ENCODE measurements at places on chromosomes 16 and 17.

- DNase-seq: peak; percentile 68
Measured at GRCh38 chr17:4945176-4945943, 3.0 kb downstream of the PFN1 start.

DNA sequence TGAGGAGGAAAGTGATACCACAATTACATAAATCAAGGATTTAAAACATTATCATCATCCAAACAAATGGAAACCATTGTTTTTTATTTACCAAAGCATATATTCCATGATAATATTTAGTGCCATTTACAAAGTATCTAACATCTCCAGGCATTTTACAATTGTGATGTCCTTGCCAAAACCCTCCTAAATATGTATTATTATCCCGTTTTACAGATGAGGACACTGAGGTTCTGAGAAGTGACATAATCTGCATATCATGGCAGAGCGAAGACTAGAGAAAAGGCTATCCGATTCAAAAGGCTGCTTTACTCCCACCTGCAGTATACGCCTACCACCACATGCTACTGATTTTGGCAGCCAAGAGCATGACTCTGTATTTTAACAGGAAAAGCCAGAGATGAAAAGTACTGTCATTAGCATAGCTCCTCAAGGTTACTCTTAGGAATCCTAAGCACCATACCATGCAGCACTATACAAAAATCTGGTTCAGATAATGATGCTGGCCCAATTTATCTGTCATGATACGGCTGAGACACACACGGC, 301.4 kb downstream of the CA10 start:
- DNase-seq: no peak

DNA sequence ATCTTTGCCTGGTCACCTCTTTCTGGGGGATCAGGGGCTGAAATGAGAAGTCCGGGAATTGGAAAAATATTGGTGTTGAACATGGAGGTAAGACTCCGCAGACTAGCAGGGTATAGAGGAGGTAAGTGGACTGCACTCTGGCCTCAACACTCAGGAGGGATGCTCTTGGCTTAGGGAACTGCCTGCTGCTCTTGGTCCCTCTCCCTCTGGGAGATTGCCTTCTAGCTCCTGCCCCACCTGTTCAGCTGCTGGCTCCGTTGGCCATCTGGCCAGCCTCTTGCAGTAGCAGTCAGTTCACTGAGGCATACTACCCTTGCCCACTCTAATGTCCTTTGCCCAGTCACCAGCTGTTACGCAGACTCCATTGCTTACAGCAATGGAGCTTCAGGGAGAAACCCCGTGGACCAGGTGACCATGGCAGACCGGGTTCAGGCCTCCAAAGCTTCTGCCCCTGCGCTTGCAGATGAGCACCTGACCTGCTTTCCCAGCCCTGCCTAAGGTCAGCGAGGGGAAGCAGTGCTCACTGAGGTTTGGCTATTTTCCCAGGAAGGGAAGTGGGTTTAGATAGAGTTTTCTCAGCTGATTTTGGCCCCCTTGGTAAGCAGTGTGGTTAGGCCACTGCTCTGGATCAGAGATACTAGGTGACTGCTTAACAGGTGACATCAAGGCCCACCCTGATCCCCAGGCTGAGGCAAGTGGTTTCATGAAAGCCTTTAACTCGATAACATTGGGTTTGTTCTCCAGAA, 11.9 kb downstream of the CDK5RAP3 start:
- DNase-seq: no peak

- DNase-seq: no peak
Measured at GRCh38 chr16:21566891-21567414, 32.4 kb upstream of the METTL9 start.

GRCh38 chr16:81558077-81558443, 113.5 kb downstream of the CMIP start:
- DNase-seq: no peak

GRCh38 chr17:57923182-57923872, 31.9 kb downstream of the CUEDC1 start:
- no peak for DNase-seq

- DNase-seq: no peak
Measured at GRCh38 chr17:73365301-73365874, 53.6 kb upstream of the CDC42EP4 start.

DNA sequence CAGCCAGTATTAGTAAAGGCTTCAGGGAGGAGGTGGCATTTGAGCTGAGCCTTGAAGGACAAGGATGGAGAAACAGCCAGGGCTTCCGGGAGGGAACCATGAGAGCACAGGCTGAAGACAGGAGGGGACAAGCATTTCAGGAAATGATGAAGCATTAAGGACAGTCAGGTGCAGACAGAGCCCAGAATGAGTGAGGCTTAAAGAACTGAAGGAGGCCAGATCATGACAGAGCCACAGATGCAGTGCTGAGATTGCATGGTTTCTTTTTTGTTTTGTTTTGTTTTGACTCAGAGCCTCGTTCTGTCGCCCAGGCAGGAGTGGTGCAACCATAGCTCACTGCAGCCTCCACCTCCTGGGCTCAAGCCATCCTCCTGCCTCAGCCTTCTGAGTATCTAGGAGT, 211.5 kb downstream of the SOX9 start:
- peak; percentile 44 for DNase-seq

DNA sequence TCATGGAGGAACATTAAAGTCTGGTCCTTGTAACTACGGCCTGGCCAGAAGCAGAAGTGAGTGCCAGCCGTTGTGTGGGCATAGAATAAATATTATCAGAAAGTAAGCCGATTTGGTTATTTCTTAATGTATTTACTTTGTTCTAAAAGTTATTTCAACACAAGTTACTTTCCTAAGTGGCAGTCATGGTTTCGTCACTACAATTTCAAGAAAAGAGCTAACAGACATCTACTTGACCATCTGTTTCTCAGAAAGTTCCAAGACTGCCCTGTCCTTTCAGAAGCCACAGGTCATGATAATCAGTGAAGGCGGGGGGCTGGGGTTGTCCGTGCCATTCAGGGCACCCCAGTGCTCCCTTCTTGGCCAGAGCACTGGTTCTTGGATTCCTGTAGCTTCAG, 14.9 kb upstream of the FASN start:
- no peak for DNase-seq

DNA sequence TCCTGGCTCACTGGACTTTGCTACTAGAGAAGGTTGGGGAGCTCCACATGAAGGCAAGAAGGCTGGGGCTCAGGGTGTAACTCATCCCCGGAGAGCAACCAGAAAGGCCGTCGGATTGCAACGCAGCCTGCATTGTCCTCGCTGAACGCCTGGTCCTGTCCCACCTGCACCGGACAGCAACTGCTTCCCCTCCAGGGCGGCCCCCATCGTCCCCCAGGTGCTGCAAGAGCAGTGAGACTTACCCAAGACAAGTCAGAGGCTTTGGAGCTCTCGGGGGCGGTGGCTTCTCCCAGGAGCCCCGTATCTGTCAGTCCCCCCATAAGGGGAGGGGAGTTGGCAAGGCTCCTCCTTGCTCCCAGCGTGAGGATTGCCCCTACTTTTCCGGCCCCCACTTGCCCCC, 18.4 kb downstream of the METRNL start:
- DNase-seq: no peak

DNA sequence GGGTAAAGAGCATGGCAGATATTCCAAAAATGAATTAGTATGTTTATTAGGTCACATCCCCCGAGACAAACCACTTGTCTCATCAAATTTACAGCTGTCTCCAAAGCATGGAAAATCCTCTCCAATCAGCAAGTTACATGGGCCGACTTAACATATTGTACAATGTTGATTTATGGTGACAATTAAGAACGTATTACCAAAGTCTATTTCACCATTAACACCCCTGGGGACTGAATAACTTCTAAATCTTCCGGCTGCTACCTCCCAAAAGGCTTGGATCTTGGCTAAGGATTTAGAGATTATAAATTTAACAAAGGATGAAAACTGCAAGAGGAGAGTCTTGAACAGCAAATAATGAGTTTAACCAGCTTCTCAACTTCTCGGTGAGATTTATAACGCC, 311.9 kb downstream of the NPIPA8 start:
- no peak for DNase-seq

DNA sequence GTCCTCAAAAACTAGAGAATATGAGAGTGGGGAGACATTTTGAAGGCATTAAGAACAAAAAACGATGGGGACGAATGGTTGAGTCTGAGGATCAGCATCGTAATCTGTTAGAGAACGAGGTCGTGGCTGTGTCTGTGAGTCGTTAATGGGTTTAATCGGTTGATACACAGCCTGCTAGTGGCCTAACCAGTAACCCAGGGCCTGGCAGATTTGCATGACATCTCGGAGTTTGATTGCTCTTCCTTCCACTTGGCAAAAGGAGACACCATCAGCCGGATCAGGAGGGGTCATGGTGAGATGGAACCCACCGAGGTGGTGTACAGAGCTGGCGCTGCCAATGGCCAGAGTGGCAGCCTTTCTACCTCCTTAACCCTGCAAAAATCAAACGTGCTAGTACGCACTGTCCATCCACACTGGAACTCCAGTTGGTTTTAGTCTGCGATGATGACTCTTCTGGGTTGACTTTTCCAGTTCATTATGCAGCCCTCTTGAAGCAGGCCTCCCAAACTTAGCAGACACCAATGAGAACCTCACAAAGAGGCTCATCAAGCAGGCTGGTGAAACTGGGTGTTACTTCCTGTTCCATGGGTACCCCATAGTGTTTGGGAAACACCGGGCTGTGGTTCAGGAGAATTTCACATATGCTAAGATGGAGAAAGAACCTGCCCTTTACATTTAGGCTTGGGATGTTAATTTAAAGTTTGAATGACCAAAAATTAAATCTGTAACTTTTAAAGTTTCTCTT, 4.1 kb downstream of the HS3ST3B1 start:
- DNase-seq: no peak

DNA sequence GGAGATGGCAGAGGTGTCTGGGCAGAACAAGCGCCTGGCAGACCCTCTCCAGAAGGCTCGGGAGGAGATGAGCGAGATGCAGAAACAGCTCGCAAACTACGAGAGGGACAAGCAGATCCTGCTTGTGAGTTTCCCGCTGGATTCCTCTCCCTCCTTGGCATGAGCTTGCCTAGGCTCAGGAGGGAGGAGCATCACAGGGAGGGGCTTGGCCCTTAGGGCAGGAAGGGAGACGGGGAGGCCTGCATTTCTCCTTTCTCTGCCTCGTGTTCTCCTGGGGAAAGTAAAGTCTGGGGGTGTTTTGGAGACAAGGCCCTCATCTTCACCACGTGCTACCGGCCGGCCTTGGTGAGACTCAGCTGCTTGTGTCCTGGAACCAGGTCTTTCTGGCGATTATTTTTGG, 18.0 kb upstream of the DBNDD1 start:
- DNase-seq: no peak

- DNase-seq: no peak
Measured at GRCh38 chr17:35890774-35891155, 10.6 kb upstream of the CCL5 start.

- DNase-seq: no peak
Measured at GRCh38 chr16:56589141-56590039, at the start of gene MT3. MT3 (plus strand) TSS chr16:56589528; CDS start chr16:56589591, 63 bp downstream.

DNA sequence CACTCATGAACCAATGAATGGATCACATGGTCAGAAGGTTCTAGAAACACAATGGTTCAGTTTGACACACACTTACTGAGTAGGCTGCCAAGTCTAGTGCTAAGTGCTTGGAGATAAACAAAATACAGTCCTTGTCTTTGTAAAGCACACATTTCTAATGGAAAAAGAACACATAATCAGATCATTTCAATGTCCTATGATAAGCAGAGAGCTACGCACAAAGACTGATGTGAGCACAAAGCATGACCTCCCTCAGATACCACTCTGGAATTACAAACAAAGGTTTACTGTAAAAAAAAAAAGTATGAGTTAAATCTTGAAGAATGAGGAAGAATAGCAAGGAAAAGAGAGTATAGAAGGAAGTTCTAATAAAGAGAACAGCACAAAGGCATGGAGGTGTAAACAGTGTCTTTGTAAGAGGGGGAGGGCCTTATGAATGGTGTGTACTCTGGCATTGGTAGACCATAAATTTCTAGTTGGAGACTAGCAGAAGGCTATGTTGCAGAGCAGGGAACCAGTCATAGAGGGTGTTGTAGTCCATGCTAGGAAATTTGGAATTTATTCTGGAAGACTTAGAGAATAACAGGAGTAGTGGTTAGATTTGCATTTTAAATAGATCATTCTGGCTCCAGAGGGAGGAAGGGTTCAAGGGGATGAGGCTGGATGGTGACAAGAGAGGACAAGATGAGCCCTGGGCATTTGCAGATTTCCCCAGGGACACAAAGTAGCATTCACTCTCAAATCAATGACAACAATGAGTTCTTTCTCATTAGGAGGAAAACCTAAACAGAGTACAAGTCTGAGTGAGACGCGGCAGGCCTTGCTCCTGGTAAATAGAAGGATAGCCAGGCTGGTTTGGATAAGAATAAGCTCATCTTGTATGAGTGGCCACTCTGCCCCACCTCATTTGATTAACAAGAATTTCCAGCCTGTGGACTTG, 468.0 kb downstream of the TOX3 start:
- DNase-seq: no peak

DNA sequence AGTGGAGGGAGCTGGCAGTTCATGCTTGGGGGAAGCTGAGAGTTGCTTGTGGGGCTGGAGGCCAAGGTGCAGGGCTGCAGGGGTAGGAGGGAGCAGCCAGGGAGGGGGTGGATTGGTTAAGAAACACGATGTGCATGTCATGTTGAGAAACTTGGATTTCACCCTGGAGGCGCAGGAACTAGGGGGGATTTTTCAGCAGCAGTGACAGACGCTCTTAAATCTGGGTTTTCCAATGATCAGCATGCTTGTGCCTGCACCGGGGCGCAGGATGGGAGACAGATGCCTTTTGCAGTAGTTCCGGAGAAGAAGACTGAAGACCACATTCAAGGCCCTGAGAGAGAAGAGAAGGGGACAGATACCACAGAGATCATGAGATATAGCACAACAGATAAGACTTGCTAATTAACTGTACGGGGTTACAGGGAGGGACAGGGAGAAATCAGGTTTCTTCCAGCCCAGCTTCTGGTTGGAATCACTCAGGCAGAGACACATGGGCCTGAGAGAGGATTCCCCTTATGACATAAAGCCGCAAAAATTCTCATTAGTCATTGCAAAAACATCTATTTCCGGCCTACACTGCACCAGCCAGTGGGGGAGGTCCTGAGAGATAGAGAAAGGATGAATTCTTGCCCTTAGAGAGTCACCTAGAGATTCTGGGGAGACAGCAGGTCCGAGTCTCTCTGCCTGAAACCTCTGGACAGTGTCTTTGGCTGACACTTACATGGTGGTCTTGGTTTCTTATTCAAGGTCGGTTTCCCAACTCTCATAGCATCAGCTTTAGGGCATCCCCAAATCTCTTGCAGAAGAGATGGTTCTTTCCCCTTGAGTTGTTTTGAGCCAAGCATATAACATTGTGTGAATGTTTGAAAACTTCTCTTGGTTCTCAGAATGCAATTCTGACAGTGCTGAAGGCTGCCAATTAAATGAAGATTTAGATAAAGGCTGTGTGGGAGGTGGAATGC, 27.1 kb downstream of the CDH13 start:
- DNase-seq: peak; percentile 74

- DNase-seq: no peak
Measured at GRCh38 chr17:60169921-60170817, 20.4 kb downstream of the CA4 start.

GRCh38 chr16:82782715-82783251, 156.0 kb downstream of the CDH13 start:
- DNase-seq: no peak

GRCh38 chr17:6075050-6075449, 4.9 kb downstream of the WSCD1 start:
- DNase-seq: no peak
